ENCODE measurements at places on chromosomes 12 and 14.

DNA sequence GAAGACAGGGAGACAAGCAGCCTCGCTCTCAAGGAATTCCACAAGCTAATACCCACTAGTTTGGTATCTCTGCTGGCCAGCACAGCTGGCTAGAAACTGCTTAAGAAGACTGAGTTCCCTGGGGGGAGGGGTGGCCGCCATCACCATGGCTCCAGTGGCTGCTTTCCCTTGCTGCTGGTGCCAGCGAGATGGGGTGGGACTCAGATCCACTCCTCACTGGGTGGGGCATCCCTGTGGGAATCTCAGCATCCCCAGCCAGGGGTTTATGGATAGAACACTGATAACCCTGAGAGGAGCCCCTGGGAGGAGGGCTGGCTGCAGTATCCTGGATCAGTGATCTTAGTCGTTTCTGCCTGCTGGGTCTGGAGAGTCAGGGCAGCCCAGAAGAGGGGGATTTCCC lies 170.6 kb upstream of the MDGA2 start:
- no peak for DNase-seq

DNA sequence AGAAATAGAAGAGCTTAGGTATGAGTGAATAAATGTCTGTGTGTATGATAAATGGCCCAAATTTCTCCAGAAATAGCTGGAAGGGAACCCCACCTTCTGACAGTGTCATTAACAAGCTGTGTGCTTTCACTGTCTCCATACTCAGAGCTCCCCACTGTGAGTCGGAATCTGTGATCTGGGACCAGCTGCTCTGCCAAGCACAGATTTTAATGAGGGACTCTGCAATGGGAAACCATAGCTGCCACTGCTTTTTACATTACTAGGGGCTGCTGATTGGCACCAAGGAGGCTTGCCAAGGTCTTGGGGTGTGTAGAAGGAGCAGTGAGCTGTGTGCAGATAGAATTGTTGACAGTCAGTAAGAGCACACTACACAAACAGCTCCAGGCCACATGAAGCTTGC lies 244.2 kb upstream of the CCDC196 start:
- DNase-seq, result no peak

DNA sequence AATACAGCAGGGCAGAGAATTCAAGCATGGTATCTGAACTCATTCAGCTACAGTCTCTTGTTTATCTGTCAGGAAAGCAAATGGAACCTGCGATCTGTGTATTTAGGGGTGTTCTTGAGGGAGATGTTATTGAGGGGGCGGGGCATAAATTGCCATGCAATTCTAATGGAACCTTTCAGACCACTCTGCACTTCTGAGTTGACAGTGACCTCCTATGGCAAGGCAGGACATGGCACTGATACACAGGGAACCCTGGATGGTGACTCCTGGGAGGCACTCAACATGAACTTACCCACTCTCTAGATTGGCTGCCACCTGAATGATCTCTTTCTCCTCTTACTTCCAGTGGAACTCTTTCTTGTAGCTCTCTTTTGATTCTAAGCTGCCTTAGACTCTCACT lies 787.3 kb downstream of the VRK1 start:
- DNase-seq, result no peak

- DNase-seq, result no peak
Measured at GRCh38 chr14:78917462-78917861, 747.3 kb downstream of the NRXN3 start.

All from type B pancreatic cell (in vitro differentiated cells).